ENCODE measurements at places on chromosomes 11 and 22.

- no peak for DNase-seq
These were observed 7.3 kb downstream of the ARRB1 start for GRCh38 chr11:75344186-75344585.

- DNase-seq = no peak
These were observed 9.1 kb upstream of the CKAP5 start for GRCh38 chr11:46855167-46855566.

DNA sequence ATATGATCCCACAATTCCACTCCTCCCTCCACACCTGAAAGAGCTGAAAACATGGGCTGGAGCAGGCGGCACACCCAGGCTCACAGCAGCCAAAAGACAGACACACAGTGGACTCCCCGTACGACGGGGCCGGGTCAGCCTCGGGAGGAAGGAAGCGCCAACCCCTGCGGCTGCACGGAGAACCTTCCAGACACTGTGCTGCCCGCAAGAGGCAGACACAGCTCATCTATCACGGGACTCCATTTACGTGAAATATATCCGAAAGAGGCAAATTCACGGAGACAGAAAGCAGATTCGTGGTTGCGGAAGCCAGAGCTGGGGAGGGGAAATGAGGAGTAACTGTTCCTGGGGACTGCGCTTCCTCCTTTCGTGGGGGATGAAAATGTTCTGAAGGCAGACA lies 165.0 kb downstream of the BRD1 start:
- no peak for DNase-seq

DNA sequence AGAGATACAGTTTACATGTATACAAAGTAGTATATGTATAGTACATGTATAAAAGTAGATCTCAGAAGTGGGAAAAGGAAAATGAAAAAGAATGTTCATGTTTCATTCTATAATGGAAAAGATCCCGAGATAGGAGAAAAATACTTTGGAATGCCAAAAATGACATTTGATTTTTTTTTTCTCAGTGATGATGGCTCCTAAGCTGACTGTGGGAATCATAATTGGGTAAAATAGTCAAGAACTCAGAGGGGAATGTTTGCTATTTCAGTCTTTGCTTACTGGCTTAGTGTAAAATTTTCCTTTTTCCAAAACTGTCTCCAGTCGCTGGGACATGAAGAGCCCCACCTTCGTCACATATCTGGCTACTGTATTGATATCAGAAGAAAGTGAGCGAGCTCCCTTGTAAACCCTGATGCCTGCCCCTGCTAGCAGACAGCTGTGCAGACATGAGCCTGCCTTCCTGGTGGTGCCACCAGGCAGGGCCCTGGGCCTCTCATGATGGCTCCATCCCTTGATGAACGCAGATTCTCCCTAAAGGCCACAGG lies 944.6 kb downstream of the NTM start:
- DNase-seq = no peak

GRCh38 chr11:130323452-130324450 lies 9.0 kb upstream of the ZBTB44 start:
- no peak for DNase-seq

- DNase-seq = no peak
These were observed 44.2 kb upstream of the SMTN start for GRCh38 chr22:31036671-31037550.

GRCh38 chr22:38952281-38952993 lies 5.0 kb upstream of the APOBEC3A start:
- no peak for DNase-seq

- DNase-seq = no peak
These were observed 19.9 kb downstream of the PACSIN2 start for GRCh38 chr22:42994917-42995562.

- peak; percentile 81 for DNase-seq
These were observed 6.0 kb upstream of the MAPK11 start for GRCh38 chr22:50276143-50276542.

DNA sequence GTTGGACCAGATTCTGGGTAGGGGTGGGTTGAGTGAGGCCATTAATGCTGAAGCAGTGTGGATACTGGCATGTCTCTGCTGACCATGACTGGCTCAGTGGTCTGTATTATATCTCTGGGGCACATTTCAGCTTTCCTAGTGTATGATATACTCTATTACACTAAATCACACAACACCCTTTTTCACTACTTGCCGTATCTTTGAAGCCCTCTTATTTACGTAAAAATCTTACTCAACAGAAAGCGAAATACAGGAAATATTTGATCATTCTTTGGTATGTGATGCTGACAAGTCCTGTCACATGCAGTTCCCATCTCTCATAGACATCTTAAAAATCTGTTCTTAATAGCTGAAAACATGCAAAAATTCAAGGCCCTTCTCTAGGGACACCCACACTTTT lies 40.3 kb downstream of the OR5B17 start:
- DNase-seq = no peak

DNA sequence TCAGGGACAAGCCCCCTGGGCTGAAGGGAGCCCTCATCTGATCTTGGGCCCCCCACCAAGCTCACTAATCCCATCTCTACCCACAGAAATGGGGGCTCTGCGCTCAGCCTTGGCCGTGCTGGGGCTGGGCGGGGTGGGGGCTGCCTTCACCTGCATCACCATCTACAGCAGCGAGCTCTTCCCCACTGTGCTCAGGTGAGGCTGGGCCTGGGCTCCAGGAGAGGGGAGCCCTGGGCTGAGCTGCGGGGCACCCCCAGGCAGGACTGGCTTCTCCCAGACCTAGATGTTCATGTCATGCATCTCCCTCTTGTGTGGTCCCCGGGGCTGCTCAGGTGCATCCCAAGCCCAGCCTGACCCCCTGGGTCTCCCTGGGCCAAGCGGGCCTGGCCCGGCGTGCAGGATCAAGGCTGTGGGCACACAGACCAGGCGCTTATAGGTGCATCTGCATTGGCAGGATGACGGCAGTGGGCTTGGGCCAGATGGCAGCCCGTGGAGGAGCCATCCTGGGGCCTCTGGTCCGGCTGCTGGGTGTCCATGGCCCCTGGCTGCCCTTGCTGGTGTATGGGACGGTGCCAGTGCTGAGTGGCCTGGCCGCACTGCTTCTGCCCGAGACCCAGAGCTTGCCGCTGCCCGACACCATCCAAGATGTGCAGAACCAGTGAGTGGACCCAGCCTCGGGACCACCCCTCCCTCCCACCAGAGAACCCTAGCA lies 9.4 kb downstream of the SLC22A12 start:
- DNase-seq = no peak

Data from activated CD4-positive, alpha-beta T cell treated with anti-CD3 and anti-CD28 coated beads, Interleukin-10, Interleukin-2, amounts not matched to agents 100 ng/mL and 50 ng/mL, durations not matched to agents 16 hours and 8 hours (primary cell).